Vagina (tissue), 2 donors: ENCODE measurements at places on chromosomes 1 and 21. TPM values are rescaled to one million over a fixed set of nuclear protein-coding genes. Genes with fewer than 3 reads are reported as not detected.

UBE2U gene
- not detected for total RNA-seq

GJC2 gene
- total RNA-seq, result 4.4 TPM

DNA sequence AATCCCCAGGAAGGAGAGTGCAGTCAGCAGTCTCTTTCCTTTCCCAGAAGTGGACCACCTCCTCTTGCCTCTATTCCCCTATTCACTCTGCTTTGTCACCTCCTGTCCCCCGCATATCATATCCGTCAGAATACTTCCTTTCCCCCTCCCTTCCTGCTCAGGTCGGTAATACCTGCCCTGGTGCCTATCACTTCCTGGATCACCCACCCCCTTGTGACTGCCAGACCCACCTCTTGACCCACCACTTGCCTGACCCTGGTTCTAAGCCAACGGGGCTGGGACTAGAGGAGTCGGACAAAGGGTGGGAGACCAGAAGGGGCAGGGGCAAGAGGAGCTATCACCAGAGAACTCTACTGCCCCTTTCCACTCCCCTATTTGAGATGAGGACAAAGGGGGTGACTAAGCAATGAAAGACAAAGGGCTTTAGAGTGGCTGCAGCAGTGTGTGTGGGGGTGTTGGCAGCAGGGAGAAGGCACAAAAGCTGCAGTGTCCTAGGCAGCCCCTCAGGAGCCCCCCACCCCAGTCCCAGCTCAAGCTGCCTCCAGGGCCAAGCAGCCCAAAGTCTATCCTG is 1.7 kb upstream of the ADAMTS4 start:
- H3K4me3 ChIP-seq, result no peak overlapping the region
- H3K27me3 ChIP-seq, result no peaks in the 10 kb centered on the region
- peak overlapping the region; percentile 97 for H3K27ac ChIP-seq
- peaks cover 87% of the 10 kb centered on the region for H3K4me1 ChIP-seq

GRCh38 chr1:80457409-80457808 is 1343.3 kb upstream of the ADGRL2 start:
- no peak overlapping the region for H3K4me3 ChIP-seq
- H3K27me3 ChIP-seq, result no peaks in the 10 kb centered on the region
- H3K36me3 ChIP-seq, result no peaks in the 10 kb centered on the region
- H3K4me1 ChIP-seq, result no peaks in the 10 kb centered on the region
- H3K27ac ChIP-seq, result no peak overlapping the region

DNA sequence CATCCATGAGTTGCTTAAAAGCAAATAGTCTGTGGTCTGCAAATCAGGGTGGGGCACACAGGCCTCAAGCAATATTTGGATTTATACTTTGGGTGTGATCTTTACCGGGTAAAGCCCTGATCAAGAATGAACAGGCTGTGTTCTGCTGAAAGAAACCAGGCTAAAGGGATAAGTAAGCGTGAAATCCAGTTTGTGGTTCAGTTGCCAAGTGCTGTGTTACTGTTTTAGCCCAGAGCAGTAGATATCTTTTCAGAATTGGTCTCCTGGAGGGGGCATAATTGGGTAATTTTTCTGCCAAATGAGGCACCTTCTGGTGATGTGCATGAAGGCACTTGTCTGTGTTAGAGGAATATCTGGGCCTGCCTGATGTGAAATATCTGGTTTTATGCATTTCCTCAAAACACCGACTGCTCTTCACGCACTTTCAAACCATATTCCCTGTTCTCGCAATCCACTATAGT is 21.4 kb downstream of the AIM2 start:
- DNase-seq, result no peak
- no peaks in the 10 kb centered on the region for H3K27me3 ChIP-seq
- H3K4me1 ChIP-seq, result peaks cover 27% of the 10 kb centered on the region
- H3K27ac ChIP-seq, result no peak overlapping the region
- H3K36me3 ChIP-seq, result no peaks in the 10 kb centered on the region
- H3K4me3 ChIP-seq, result no peak overlapping the region

GRCh38 chr1:115676498-115677181 is 34.9 kb downstream of the VANGL1 start:
- DNase-seq, result no peak
- H3K4me1 ChIP-seq, result peaks cover 49% of the 10 kb centered on the region
- H3K27me3 ChIP-seq, result no peaks in the 10 kb centered on the region

- H3K27ac ChIP-seq, result no peak overlapping the region
- H3K4me1 ChIP-seq, result peaks cover 5% of the 10 kb centered on the region
- no peaks in the 10 kb centered on the region for H3K27me3 ChIP-seq
- H3K4me3 ChIP-seq, result no peak overlapping the region
Observed at GRCh38 chr1:204714861-204715511, 29.4 kb upstream of the LRRN2 start.

GRCh38 chr21:44304877-44305293 is 5.0 kb downstream of the PFKL start:
- H3K36me3 ChIP-seq, result no peaks in the 10 kb centered on the region
- H3K4me1 ChIP-seq, result peaks cover 56% of the 10 kb centered on the region
- no peak for DNase-seq
- H3K4me3 ChIP-seq, result no peak overlapping the region
- H3K27me3 ChIP-seq, result no peaks in the 10 kb centered on the region
- no peak overlapping the region for H3K27ac ChIP-seq
